ENCODE measurements at places on chromosomes 12 and 14.
A peak's percentile ranks its signal among the peaks of the same experiment; 100 is the strongest.

DNA sequence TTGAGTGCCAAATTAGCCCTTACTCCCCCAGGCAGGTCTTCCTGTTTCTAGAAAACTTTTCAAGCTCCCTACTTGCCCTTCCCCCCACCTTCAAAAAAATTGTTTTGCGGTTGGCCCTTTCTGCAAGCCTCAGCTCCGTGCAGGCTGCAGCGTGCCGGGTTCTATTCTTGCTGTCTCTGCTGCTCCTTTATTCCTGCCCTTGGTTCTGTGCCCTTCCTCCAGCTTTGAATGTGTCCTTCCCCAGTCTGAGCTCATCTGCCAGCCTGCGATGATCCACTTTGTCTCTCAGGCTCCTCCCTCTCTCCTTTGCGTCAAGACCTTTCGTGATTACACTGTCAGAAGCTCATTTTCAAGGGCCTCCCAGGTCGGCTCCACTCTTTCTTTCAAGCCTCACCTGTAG, 98.6 kb downstream of the IRF2BPL start:
- peak; percentile 61 for DNase-seq

DNA sequence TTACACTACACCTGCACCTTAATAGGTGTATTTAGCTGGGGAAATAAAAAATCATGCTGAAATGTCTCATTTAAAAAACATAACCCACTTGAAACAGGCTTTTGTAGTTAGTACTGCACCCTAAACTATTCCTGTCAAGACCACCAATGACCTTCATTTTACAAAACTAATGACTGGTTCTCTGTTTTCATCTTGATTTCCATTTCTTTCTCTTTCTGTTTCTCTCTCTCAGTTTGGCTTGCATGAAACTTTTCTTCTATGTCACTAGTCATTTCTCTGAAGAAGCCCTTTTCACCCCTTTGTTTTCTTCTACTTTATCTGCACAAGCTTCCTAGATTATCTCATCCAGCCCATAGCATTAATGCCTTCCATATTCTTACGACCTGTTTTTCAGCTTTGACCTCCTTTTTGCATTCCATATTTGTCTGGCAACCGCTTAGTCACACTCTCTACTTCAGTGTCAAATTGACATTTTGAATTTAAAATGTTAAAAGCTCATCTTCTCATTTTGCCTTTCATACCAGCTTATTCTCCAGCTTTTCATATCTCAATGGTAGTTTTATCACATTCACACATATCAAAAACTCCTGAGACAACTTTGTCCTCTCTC, 32.7 kb upstream of the KLRF1 start:
- no peak for DNase-seq

DNA sequence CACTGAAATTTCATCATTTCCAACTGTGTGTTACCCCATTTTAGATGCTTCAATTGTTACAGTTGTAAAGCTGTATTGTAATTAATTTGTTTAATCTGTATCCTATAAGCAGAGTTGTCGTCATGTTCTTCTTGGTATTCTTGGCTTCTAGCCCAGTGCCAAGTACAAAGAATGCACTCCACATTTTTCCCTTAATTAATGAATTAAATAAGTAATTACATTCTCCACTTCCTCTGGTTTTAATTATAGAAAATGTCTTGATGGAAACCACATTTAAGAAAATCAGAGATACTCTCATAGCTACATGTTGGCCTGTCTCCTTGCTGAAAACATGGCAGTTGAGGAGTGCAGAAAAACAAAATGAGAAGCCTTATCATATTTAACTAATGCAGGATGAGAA, 746 bp downstream of the DNAI7 start:
- no peak for DNase-seq

DNA sequence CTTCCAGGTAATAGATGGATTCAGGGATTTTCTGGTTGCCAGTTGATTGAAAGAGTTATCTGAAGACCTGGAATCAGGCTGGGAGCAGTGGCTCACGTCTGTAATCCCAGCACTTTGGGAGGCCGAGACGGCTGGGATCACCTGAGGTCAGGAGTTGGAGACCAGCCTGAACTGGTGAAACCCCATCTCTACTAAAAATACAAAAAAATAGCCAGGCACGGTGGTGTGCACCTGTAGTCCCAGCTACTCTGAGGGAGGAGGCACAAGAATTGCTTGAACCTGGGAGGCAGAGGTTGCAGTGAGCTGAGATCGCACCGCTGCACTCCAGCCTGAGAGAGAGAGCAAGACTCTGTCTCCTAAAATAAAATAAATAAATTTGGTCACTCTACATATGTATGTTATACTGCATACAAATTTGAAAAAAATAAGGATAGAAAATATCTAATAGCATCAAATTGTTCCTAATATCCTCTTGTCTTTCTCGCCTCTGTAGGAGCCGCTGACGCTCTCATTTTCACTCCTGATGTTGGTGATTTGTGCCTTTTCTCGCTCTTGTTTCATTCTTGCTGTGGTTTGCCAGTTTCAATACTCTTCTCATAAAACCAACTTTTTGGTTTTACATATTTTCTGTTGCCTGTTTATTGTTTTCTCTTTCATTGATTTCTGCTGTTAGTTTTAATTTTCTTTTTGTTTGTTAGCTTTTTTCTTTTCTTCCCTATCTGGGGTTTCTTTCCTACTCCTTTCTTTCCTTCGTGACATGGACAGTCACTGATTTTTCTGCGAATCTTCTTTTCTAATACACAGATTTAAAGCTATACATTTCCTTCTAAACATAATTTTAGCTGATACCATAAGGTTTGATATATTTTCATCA, 23.8 kb upstream of the PLD4 start:
- DNase-seq, result no peak

DNA sequence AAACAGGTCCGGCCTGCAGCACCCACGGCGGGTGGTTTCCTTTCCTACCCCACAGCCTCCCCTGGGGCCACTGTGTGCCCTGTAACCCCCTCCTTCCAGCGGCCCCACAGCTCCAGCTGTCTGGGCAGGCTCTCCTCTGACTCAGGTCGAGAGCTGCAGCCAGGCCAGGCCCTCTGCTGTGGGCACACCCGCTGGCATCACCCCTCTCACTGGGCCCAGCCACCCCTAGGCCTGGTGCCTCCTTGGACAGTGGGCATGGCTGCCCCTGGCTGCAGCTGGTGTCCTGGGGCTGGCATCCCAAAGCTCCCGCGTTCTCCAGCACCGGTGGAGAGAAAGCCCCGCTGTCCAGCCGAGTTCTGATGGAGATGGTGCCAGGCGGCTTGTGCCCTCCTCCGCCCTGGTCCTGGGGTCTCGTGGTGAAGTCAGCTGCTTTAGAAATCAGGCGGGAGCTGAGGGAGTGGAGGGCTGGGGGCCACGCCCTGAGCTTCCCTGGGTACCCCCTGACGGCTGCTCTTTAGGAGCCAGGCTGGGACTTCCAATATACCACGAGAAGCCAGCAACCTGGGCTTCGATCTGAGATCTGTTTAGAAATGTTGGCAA, 114.9 kb downstream of the KIF26A start:
- DNase-seq, result no peak

- DNase-seq, result no peak
Measured at GRCh38 chr14:72801381-72801812, 92.5 kb downstream of the DPF3 start.

- DNase-seq, result no peak
Measured at GRCh38 chr12:80830533-80831088, 107.1 kb downstream of the LIN7A start.

DNA sequence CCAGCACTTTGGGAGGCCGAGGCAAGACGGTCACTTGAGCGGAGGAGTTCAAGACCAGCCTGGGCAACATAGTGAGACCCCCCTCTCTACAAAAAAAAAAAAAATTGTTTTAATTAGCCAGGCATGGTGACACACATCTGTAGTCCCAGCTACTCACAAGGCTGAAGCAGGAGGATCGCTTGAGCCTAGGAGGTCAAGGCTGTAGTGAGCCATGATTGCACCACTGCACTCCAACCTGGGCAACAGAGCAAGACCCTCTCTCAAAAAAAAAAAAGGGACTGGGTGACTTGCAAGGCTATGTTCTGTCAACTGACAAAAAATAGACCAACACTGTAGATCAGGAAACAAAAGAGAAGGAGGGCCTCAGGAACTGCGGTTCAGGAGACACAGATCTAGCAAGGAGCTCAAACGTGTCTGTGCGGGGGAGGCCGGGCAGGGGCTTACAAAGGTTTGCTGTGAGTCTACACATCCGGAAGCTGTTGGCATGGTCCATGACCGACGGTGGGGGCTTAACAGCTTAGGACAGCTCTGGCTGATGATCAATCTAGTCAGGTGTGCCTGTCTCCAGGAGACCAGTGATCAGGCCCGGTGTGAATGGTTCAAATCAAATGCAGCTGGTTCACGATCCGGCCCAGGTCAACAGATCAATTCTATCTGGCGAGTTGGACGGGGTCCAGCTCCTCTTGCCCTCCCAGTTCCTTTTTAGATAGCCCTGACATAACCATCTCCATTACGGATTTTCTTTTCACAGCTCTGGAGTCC, 31.7 kb upstream of the INF2 start:
- DNase-seq, result no peak

GRCh38 chr14:84027351-84027750, 1502.6 kb upstream of the FLRT2 start:
- DNase-seq, result no peak

GRCh38 chr14:39459795-39460478, 27.7 kb upstream of the FBXO33 start:
- DNase-seq, result no peak

GRCh38 chr12:127115468-127116035, 1151.4 kb upstream of the TMEM132C start:
- DNase-seq, result no peak

DNA sequence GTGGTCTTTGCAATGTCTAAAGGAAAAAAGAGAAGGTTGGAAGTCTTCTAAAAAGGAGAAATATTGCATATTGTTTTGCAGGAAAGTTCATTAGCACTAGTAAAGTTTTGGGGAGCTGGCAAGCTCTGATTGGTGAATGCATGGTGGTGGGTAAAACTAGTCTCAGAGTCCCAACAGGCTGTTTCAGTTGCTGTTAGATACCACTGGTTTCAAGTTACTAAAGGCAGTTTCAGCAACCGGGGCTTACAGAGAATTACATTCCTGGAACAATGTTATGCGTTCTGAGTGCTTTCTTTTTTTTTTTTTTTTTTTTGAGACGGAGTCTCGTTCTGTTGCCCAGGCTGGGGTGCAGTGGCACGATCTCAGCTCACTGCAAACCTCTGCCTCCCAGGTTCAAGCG, 208.2 kb downstream of the EPS8 start:
- DNase-seq, result no peak

DNA sequence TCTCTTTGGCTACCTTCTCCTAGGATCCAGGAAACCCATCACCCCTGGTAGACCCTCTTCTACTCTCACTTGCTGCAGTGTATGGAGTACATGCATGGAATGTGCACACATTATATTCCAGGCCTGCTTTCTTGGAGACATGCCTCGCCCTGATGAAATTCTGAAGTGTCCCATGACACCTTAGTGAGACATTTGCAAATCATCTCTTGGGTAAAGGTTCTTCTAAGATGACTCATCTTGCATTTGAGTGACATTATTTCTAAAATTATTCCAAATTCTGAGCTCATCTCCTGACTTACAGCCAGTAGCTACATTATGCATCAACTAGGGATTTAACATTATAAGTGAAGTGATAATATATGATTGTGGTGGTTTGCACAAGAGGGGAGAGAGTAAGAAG, 49.8 kb downstream of the SDR9C7 start:
- no peak for DNase-seq

GRCh38 chr12:28937196-28937595, 211.9 kb upstream of the FAR2 start:
- DNase-seq, result no peak

DNA sequence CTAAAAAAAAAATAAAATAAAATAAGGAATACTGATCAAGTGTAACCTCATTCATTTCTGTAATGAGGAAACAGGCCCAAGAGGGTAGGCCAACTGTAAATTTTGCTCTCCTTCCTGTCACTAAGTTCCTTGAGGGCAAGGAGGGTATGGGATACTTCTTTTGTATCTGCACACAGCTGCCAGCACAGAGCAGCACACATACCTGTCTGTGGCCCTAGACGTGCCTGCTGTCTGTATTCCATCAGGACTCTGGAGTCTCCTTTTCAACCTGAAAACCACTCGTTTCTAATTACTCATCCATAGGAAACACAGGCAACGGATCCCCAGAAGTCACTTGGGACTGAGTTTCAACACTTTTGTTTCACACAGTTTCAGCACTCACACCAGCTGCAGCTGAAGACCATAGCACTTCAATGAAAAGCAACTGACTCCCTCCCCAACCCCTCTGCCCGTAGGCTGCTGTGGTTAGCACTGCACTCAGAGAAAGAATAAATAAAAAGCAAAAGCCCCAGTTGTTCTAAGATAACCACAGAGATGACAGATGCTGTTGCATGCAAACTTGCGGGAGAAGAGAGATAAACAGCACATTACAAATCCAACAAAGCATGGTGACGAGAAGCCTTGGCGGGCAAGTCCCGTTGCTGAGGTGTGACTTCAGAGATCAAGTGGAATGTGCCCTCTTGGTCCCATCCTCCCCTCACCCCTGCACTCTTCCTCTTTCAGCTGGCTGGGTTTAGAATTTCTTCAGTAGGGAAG, 24.9 kb downstream of the CRACR2A start:
- peak; percentile 30 for DNase-seq

DNA sequence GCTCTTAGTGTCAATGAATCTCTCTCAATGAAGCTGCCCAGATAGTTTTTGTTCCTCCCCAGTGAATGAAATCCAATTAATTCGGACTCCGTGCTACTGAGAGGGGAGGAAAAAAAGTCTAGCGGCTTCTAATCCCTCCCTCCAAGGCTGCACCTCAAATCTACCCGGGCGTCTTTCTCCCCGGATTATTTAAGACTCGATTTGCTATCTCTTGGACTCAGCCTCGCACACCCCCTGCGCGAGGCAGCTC, 134 bp downstream of the DUSP6 start:
- no peak for DNase-seq

GRCh38 chr12:98922871-98923270, 277.8 kb downstream of the APAF1 start:
- no peak for DNase-seq

DNA sequence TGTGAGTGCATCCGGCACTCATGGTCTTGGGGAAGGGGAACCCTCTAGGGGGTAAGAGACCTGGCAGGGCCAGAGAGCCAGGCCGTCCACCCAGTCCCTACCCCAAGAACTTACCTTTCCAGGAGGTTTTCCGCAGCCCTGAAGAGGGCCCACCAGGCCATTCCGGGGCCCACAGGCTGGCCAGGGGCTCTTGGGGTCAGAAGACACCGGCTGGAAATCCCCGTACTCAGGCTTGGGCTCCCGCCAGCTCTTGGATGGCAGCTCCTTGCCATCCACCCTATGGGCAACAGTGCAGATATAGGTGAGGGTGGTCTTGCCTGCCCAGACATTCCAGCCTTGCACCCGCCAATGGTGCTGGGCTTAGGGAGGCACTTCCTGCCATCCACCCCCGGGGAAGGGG, 34.6 kb downstream of the NCKAP5L start:
- no peak for DNase-seq

Measured in stimulated activated CD4-positive, alpha-beta T cell treated with anti-CD3 and anti-CD28 coated beads, Interleukin-1b, Interleukin-23, amount 100 ng/mL, for 48 hours (primary cell).